ENCODE measurements at places on chromosomes 6 and 20.

DNA sequence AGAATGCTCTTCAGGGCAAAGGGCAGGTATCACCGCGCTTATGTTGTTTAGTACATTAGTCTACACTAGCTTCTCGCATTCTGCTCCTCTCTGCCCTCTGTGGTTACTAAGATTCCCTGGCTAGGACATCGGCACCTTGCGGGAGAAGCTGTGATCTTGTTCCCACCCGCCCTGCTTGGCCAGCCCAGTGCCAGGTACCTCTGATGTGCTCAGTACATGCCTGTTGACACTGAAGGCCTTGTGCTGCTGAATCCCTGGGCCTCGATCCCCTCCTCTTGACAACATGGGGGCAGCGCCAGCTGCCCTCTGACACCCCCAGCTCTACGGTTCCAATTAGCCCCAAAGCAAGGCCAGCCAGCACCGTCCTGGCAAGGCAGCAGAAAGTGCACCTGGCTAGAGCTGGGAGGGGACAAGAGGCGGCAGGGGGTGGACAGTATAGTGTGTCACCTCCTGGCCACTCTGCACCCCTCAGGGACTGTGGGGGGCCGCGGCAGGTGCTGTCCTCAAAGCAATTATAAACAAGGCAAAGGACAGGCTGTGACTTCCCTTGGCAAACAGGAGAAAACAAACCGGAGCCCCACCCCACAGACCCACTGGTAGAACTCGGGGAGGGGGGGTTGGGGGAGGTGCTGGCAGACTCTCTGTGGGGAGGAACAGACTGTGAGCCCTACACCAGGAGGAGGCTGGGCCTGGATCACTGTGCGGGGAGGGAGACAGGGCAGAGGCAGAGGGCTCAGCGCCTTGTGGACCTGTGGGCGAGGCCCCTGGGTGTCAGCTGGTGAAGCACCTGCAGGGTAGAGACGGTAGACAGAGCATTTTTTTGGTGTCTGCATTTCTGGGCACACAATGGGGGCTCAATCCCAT, 7.1 kb downstream of the TFEB start:
- no peak for DNase-seq

GRCh38 chr20:57870597-57871236, 160.9 kb upstream of the PMEPA1 start:
- DNase-seq: no peak

DNA sequence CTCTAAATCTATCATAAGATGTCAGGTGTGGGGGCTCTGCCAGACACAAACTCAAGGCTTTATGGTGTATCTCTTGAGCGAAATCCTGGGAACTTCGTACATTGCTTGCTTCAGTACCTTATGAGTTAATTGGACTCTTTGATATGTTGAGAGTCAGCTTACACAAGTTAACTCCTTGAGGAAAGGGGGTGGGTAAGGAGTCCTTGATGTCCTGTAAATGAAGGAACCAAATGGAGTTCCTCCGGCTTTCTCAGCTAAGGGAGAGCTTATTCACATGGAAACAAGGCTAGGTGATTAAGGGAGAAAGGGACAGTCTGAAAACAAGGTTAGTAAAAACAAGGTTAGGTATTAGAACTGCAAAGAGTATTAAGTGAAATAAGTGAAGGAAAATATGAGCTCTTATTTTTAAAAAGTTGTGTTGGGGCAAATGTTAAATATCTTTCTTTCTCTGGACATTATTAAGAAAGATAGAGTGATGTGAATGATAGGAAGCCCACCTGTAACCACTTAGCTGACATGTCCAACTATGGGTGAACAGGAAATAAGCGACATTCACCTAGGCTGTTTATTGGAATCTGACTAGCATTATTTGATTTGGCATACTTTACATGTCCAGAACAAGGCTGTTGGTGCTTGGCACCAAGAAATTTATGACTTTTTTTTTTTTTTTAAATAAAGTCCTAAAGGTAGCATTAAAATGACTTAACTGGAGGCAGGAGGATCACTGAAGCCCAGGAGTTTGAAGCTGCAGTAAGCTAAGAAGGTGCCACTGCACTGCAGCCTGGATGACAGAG, 26.5 kb downstream of the GTF2H5 start:
- DNase-seq: no peak

GRCh38 chr20:1912053-1912452, 16.8 kb downstream of the SIRPA start:
- DNase-seq: no peak

DNA sequence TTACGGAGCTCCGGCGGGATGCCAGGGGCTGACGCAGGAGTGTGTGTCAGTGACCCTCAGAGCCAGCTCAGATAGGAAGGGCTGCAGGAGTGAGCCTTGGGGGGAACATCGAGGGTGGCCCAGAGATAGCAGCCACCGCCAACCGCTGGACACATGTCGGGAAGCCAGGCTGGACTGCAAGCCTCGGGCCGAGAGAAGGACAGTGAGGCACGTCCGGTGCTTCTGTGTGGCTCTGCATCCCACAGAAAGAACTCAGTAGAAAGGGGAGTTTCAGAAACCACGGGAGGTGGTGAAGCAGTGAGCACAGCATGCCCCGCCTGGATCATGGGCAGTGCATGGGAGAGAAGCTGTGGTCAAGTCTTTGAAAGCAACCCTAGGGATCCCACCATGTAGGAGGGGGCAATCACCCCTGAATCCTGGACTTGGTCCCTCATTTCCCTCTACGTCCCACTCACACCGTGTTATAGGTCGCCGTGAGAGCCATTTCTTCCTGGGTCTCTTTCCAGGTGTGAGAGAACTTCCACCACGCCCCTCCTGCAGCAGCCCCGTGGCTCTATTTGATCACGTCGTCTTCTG, 383.7 kb upstream of the CDH4 start:
- no peak for DNase-seq

- DNase-seq: no peak
Observed at GRCh38 chr6:25428758-25429317, 149.7 kb downstream of the CARMIL1 start.

DNA sequence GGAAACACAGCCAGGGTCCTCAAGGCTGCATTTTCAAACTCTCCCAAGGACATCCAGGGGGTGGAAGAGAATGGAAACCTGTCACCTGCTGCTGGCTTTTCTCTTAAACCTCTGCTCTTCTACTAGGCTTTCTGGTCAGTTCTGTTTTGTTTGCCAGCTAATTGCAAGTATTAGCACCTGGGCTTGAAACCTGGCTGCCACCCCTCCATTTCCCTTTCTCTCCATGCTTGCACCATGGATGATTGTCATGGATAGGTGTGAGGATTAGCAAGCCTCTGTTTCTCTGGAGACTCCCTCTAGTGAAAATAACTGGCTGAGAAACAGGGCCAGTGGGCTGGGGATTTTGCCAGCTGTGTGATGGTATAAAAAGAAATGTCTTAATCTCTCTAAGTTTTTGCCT, 33.0 kb upstream of the GPR6 start:
- no peak for DNase-seq

DNA sequence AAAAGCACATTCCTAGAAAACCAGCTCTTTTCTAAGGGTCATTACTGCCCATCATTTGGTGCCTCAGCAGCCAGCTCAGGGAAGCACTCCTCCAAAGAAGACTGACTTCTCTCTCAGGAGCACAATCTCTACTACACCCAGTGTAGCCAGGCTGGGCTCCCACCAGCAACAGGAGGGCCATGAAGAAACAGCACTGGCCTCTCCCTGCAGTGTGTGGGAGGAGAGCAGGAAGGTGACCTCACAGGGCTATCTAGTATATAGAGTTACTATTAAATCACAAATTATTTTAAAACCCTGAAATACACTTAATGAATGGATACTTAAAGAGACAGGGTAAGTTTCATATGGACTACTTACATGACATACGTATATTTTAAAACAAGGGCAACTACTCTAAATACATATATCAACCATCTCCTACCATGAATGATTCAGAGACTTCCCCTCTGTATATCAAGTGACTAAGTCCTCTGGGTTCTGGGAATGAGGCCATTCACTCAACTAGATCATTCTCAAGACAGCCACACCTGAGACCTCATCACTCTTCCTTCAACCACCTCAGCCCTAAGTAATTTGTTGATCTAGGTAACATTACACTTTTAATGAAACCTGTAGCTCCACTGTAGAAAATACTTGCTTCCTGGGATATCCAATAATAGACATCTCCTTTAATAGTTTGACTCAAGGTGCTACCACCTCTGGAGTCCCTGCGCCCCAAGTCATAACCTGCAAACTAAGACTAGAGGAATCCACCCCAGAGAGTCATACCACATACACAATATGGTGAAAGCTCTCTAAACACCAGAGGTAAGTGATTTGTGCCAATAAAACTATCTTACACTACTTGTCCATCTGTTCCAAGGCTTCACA, 25.2 kb downstream of the TBX18 start:
- no peak for DNase-seq

- DNase-seq: no peak
Observed at GRCh38 chr6:164109770-164110140, 695.2 kb downstream of the QKI start.

GRCh38 chr6:38493931-38494547, 145.7 kb downstream of the BTBD9 start:
- DNase-seq: peak; percentile 78

- DNase-seq: no peak
Observed at GRCh38 chr6:70708448-70708847, 40.8 kb downstream of the SMAP1 start.

DNA sequence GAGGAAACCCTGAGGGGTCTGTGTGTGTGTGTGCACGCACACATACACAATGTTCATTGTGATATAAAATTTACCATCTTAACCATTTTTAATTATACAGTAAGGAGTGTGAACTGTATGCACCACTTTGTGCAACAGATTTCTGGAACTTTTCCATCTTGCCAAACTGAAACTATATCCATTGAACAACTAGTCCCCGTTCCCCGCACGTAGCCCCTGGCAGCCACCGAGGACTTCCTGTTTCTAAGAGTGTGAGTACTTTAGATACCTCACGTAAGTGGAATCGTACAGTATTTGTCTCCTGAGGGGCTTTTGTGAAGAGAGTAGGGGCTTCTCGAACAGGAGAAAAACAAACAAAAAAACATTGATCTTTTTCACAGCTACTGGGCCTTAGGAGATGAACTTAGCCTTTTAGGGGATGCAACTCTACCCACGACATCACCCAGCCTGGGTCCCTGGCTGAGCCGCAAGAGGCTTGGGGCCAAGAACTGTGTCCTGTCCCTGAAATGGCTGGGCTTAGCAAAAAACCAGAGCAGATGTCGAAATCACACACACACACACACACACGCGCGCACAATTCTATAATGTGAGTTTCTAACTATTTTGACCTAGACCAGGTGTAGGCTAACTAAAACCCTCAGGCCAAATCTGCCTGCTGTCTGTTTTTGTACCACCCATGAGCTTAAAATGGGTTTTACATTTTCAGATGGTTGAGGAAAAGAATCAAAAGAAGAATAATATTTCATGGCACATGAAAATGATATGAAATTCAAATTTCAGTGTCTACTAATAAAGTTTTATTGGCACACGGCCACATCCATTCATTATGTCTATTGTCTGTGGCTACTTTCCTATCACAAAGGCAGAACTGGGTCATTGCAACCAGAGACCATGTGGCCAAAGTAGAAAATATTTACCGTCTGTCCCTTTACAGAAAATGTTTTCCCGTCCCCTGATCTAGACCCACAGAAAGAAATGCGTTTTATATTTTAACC, 144.2 kb downstream of the EYA2 start:
- DNase-seq: no peak

DNA sequence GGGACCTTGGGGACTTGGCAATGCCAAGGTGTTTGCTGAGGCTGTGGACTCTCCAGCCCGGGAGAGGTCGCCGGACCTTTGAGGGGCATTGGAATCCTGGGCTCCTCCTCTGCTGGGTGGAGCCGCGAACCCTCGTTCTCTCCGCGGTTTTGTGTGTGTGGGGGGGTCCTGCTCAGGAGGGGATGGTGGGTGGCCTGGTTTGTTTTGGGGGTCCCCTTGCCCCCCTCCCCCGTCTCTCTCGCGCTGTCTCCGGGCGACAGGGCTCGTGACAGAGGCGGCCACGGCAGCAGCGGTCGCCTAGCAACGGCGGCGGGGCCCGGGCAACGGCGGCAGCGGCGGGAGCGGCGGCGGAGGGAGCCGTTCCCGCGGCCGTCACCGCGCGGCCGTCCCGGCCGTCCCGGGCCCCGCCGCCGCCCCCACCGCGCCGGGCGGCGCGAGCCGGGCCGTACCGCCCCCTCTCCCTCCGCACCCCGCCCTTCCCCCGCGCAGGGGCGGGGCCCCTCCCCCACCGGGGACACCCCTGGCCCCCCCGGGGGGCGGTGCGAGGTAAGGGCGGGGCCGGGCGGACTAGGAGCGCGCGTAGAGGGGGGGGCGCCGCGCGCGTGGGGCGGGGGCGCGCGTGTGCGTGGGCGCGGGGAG, 7.8 kb downstream of the SYNGAP1 start:
- DNase-seq: peak; percentile 59

DNA sequence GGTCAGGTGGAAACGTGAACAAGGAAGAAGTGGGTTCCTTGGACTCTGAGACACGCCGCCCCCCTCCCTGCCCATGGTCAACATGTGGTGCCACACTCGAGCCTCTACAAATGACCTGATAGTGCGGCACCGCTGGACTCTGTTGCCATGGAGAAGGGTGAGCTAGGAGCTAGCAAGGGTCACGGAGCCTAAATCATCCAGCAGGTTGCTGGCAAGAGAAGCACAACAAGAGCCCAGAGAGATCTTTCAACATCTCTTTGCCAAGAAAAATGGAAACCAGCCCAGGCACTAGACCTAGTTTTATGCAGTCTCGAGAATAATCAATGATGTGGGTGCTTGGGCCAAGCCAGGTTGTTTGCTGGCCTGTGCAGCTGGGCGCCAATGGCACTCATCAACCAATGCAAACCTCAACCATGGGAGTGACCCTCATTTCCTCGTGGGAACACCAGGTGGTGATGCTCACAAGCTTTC, 69.5 kb downstream of the NOL4L start:
- DNase-seq: no peak

GRCh38 chr20:16308754-16309153, 264.5 kb downstream of the KIF16B start:
- no peak for DNase-seq

DNA sequence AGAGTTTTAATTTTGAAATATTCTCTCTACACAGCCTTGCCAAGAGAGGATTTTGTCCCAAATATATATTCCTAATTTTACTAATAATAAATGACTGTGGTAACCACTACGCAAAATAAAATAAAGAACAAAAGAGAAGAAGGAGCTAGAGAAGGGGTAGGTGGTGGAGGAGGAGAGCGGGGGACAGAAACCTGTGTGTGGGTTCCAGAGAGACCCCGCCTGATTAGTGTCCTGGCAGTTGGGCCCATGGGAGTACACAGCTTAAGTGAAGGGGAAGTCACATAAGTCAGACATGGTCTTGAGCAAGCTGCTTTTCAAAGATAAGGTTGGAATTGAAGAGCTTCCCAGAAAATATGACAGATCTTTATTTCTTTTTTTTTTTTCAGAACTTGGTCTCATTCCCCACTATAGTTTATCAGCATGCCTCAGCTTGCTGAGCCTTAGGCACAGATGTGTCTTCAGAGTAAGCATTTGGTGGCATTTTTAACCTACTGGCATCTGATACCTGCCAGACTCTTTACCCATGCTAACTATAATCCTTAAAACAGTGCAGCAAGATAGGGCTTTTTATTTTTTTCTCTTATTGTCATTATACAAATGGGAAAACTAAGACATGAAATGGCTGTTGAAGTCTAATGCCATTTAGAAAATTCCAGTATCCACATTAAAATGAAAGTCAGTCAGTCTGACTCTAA, 9.6 kb upstream of the RHAG start:
- DNase-seq: no peak
